AG08395 (cell line): ENCODE measurements at places on chromosomes 4 and X.

GRCh38 chrX:84189125-84189524 is 1.1 kb upstream of the RPS6KA6 start:
- no peak for DNase-seq

DNA sequence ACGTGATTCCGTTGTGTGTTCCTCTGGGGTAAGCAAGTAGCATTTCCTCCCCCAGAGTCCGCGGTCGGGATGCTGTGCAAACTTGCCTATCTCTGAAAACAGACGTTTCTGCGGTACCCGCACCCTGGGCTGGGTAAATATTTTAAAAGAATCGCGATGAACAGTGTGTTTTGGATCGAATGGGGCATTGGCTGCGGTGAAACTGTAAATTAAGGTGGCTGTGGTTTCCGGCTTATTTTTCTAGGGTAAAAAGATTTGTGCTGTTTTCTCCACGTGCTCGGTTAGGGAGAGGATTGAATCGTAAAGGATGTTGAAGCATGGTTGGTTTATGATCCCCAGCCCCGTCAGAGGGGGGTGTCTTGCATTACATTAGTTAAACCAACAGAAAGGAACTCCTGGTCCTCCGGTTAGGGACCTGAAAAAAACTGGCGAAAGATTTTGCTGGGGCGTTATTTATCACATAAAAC is 1.2 kb downstream of the HHIP start:
- DNase-seq, result no peak

GRCh38 chr4:83387012-83387411 is 52.4 kb upstream of the HPSE start:
- peak; percentile 40 for DNase-seq

DNA sequence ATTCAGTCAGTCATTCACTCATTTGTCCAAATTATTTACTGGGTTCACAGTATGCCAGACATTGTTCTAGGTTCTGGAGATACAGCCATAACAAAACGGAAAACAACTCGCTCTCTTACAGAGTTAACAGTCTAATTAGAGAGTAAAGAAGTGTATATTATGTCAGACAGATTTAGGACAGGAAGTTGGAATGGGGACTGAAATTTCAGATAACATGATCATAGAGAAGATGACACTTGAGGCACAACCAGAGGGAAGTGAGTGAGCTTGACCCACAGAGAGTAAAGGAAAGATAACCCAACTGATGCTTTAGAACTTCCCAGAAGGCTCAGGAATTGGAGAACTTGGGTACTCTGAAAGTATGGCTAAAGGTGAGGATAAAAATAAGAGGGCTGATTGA is 139.4 kb downstream of the ZAR1 start:
- DNase-seq, result no peak

GRCh38 chrX:34365471-34365870 is 233.4 kb upstream of the FAM47A start:
- DNase-seq, result peak; percentile 15

- DNase-seq, result peak; percentile 82
Observed at GRCh38 chr4:76803522-76803921, 94.4 kb downstream of the SOWAHB start.

DNA sequence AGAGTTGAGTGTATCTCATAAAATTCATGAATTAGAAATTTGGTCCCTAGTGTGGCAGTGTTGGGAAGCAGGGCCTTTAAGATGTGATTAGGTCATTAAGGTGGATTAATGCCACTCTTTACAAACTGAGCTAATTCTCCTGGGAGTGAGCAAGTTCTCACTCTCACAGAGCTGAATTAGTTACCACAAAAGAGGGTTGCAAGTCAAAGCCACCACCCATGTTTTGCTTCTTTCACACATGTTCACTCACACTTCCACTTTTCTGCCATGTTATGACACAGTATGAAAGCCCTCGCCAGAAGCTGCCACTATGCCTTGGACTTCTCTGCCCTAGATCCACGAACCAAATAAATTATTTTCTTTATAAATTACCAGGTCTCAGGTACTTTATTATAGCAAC is 332.1 kb downstream of the ARAP2 start:
- DNase-seq, result no peak

DNA sequence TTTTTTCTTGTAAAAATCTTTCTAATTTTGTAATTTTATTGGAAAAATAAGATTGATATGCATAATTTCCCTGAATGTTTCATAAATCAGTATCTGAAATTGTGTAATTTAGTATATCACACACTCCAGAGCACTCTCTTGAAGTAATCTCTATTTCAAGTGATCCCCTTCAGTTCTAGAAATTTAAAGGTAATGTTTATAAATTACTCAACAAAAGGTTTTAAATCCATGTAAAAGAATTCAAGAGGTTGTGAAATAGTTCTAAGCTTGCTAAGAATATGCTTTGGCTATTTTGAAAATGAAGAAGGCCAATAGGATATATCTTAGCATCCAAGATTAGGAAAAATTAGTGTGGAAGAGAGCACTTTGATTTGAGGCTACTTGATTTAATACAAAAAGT is 28.2 kb downstream of the SMARCAD1 start:
- DNase-seq, result no peak

- no peak for DNase-seq
Observed at GRCh38 chr4:65391382-65391781, 278.9 kb downstream of the EPHA5 start.

DNA sequence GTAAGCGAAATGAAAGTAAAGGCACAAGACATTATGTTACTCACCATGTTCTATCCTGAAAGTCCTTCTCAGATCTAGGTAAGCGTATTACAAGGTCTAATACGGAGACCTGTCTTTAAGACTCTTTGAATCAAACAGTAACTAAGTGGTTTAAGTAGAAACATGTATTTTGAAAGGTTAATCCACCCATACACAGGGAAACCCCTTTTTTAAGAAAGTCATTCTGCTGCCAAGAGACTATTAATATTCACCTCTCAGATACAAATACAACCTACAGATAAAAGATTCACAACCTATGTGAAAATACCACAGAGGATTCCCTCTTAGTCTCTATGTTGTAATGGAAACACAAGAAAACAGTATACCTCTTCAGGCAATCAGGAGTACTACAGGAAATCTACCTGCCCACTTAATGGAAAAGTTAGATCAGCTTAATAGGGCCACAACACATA is 63.2 kb upstream of the TNIP3 start:
- no peak for DNase-seq

DNA sequence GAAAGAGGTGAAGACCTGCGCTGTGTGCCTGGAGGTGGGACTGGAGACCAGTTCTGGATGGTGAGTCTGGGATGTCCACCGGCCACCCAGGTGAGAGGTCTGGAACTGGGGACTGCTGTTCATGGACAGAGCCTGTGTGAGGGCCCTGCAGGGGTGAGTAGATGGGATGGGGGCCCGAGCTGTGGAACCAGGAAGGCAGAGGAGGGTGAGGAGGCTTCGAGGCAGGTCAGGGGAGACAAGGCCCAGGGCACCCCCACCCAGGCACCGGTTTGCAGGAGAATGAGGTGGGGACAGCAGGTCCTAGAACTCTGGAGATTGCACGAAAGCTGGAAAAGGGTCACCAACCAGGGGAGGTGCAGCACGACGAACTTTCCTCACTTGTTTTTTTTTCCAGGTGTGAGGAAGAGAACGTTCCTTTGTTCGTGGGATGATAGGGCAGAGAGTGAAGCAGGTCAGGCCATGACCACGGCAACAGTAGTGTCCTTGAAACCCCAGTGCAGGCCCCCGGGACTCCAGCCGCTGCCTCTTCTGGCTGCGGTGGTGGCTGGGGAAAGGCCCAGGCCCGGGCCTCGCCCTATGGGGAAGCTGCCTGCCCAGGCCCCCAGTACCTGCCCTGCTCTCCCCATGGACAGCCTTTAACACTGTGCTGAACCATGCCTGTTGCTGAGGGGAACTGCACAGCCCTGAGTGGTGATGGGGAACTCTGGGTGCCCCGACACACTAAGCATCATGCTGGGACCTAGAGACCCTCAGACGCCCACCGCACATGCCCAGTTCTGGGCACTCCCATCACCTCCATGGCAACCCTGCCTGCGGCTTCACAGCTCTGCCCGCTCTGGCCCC is 22.9 kb downstream of the TNIP2 start:
- DNase-seq, result no peak

DNA sequence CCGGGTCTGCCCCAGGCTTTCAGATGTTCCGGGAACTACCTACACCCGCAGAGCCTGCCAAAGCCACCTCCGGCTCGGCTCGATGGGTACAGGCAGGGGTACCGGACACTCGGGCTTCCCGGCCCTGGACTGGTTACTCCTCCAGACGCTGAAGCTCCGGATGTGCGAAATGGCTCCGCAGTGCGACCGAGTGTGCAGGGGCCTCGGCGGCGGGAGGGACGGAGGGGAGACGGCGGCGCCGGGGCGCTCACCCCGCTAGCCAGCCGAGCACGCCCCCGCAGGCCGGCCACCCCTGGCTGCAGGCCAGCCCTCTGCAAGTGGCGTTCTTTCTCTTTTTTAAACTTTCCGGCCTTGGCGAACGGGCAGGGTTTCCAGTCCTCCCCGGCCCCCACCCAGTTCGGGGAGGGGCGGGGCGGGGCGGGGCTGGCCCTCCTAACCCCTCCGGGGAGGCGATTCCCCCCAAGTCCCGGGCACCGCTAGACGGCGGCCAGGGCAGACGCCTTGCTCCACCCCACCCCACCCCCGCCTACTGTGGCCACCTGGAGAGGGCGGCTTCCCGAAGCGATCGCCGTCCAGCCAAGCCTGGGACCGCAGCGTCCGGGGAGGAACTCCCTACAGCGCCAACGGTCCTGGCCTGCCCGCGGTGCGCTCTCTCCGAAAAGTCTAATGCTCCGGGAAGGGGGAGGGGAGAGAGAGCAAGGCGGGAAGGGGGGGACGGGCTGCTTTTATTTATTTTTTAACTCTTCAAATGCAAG is 7.5 kb downstream of the BCOR start:
- DNase-seq, result no peak

DNA sequence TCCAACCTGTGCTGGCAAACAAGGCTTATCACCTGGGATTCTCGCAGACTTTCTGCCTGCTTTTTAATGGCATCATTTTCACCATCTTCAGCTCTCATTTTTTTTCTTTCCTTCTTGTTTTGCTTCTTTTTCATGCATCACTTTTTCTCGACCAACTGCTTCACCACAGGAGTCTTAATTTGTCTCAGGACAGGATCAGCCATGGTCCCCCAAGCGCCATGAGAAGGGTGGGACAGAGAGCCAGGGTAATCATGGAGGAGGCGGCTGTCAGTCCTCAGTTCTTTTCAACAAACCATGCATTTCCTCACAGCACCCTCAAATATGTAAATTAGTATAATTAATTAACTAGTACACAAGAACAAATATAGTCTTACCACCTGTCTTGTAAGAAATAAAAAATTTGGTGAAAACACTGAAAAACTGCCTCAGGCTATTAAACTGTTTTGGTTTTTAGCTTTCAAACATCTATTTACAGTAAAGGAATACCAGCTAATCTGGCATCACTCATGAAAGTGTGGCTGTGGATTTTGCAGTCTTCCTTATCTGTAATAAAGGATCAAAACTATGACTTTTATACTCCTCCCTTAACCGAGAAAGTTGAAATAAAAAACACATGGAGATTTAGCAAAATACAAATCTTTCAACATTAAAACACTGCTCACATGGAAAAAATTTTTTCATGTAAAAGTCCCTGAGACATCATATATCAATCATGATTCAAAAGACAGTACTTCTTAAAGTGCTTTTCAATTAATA is 19.1 kb downstream of the EIF4E start:
- DNase-seq, result no peak

DNA sequence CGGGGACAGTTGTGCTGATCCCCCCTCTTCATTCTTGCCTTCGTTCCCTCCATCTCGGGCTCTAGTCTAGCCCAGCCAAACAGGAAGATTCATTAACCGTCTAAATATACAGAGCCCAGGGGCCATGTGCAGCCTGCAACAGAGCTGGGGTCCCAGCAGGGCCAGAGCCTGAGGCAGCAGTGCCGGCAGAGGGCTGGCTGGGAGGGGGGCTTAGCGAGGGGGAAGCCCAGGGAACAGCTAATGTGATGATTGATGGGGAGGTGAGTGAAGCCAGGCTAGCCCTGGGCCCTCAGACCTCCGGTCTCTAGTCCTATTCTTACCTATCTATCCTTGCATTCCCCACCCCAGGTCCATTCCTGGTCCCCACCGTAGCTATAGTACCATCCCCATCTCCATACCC is 22.3 kb downstream of the EFNB1 start:
- DNase-seq, result no peak

DNA sequence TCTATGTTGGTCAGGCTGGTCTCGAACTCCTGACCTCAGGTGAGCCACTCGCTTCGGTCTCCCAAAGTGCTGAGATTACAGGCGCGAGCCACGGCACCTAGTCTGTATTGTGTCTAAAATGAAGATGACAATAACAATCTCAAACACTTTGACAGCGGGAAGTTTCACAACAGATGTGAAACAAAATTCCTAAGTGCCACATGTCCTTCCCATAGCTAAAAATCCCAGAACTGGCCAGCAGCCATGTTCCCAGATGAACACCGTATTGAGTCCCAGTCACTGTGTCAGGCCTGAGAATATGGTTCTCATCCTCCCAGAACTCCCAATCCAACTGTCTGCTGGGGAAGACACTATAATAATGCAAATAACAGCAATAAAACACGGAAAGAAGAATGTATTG is 16.4 kb upstream of the KLHL8 start:
- DNase-seq, result no peak

- peak; percentile 76 for DNase-seq
Observed at GRCh38 chrX:68989865-68990606, 161.2 kb downstream of the EFNB1 start.

- no peak for DNase-seq
Observed at GRCh38 chrX:104833401-104833800, 267.4 kb downstream of the IL1RAPL2 start.

GRCh38 chr4:135015771-135016170 is 814.2 kb upstream of the PABPC4L start:
- DNase-seq, result no peak

DNA sequence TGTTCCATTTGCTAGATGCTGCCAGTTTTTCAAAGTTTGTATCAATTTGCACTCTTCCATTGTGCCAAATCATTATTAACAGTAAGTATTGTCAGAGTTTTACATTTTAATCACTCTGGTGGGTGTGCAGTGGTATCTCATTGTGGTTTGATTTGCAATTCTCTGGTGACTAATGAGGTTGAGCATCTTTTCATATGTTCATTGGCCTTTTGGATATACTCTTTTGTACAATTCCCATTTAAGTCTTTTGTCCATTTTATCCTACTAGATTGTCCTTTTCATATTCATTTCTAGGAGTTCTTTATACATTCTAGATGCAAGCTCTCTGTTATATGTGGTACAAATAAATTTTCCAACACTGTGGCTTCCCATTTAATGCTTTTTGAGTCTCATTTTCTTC is 17.4 kb upstream of the ARHGAP36 start:
- no peak for DNase-seq

GRCh38 chr4:24476282-24476681 is 108.1 kb downstream of the DHX15 start:
- peak; percentile 62 for DNase-seq

DNA sequence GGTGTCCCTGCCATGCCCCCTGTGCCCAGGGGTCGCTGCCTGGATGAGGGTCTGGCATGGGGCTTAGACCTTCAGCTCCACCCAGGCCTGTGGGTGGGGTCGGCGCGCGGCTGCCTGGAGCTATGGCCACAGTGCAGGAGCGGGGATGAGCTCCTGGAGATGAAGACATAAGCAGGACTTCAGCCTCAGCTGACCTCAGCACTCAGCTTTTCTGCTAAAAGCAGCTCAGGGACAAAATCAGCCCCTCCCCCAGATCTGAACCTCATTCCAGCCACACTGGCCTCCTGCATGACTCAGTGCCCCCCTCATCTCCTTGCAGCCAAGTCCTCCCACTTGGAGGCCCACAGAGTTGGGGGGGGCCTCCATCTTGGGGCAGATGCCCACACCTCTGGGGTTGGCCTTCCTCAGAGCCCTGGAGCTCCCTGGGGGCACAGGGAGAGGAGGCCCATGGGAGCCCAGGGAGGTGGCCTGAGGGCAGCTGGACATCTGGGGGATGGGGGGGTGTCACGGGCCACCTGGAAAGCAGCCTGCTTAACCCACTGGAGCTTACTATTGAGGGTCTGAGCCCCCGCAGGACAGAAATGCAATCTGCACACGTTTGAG is 19.4 kb upstream of the CPLX1 start:
- peak; percentile 70 for DNase-seq
